ENCODE measurements at places on chromosomes 11 and 22.

DNA sequence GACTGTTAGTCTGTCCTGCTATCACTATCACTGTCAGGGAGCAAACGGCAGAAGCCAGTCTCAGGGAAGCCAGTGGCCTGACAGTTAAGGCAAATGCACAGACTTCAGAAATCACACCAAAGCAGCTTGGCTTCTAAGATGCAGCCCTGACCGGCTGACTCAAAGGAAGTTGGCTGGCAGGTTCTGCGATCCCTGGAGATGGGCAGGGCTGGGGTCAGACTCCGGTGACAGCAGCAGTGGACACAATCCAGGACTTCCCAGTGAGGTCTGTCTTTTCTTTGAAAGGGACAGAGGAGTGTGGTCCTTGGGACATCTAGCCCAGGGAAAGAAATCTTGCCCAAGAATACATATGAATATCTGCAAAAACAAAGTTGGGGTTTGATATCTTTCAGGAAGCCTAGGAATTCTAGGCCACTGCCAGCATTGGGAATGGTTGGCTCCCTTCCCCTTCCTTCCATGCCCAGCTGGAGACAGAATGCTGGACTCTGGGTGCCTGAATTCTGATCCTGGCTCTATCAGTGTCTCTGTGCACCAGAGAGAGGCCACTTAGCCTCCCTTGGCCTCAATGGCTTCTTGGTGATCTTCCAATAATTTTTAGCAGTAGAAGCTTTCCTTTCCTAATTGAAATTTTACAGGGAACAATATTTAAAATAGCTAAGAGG is 108.9 kb downstream of the KIRREL3 start:
- DNase-seq = no peak

DNA sequence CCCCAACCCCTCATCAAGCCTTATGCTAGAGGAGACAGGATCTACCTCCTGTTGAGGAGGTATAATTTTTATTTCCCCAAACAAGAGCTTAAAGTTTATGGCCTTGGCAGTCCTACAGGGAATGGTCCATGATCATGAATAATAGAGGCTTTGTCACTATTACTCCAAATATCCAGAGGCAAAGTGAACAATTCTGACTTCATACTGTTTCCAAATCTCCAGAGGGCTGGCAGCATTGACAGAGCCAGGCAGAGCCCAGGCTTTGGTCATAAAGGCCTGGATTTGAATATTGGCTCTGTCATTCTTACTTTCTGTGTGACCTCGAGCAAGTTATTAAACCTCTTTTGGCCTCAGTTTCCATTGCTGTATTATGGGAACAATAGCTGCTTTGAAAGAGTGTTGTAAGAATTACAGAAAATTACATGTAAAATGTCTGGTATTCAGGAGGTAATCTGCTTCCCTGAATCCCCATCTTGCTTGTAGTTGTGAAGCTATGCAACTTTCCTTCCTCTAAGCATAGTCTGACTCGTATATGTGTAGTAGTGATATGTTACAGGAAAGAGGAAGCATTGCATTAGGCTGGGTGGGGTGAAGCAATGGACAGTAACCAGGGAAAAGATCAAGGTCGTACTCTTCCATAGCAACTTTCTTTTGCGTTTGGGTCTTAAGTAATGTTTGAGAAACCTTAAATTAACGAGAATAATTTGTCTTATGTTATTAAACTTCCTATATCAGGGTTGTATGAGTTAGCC is 88.8 kb downstream of the CD44 start:
- DNase-seq = no peak

DNA sequence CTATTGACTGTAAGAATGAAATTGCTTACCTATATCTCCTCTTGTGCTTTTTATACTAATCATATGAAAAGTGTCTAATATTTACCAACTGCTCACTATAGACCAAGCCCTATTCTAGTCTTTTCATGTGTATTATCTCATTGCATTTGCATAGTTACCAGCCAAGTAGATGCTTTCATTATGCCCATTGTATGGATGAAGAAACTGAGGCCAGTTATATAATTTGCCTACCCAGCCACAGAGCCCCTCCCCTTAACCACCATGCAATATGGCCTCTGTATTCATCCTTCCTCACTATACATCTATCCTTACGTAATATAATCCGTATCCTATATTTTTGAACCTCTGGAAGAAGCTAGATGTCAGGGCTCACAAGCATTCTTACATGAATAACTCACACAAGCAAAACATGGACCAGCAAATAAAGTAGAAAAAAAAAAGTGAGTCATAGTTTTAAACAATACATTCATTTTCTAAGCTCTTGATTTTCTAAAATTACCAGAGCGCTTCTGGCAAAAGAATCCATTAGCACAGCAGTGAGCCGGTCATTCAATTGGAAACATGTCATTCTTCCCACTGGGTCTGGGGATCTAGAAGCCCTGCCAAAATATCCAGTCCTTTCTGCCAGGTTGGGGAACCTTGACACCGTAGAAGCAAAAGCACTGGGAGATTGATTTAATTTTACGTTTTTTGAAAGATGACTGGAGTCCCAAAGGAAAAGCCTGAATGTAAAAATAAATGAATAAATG is 80.0 kb downstream of the C11orf91 start:
- peak; percentile 89 for DNase-seq

- no peak for DNase-seq
These were observed 8.0 kb downstream of the MYO7A start for GRCh38 chr11:77136074-77136473.

- no peak for DNase-seq
These were observed 40.6 kb upstream of the DEUP1 start for GRCh38 chr11:93289782-93290463.

- DNase-seq = no peak
These were observed 65.8 kb downstream of the PARVB start for GRCh38 chr22:44089717-44090570.

DNA sequence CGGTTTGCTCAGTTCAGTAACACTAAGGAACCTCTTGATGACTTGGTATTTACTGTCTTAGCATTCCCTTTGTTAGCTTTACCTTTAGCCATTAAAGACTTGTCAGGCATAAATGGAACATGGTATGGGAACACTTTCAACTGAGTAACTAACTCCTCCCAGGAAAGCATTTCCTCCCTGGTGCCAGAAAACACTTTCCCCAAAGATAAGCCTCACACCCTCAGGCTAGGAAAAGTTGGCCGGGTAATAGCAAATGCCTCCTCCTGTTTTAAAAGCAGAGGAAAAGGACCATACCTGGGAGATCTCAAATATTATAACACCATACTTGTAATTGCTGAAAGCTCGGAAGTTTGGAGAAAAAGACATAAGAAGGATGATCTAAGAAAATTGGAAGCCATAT is 12.0 kb downstream of the KCNJ11 start:
- no peak for DNase-seq

Data from NCI-H446 treated with DMSO at 0.1 percent for 48 hours (cell line).